ENCODE measurements at places on chromosomes 2 and 18.

DNA sequence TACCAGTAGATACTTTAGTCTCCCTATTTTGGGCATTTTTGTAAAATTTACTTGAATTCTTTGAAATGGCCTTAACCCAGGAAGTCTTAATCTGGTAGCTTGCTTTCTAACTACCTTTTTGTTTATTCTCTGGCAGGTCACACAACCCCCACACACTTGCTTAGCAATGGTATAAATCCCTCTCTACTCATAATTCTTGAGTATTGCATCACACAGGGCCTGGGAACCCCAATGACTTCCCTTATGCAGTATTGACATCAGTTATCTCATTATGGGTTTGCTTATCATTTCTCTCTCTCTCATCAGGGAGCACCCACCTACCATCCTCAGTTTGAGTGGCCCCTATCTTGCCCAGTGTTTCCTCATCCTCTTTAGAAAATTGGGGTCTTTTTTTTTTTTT, 207.1 kb downstream of the KCNS3 start:
- DNase-seq: no peak

- peak; percentile 44 for DNase-seq
These were observed 41.9 kb downstream of the TMEM247 start for GRCh38 chr2:46521215-46521683.

DNA sequence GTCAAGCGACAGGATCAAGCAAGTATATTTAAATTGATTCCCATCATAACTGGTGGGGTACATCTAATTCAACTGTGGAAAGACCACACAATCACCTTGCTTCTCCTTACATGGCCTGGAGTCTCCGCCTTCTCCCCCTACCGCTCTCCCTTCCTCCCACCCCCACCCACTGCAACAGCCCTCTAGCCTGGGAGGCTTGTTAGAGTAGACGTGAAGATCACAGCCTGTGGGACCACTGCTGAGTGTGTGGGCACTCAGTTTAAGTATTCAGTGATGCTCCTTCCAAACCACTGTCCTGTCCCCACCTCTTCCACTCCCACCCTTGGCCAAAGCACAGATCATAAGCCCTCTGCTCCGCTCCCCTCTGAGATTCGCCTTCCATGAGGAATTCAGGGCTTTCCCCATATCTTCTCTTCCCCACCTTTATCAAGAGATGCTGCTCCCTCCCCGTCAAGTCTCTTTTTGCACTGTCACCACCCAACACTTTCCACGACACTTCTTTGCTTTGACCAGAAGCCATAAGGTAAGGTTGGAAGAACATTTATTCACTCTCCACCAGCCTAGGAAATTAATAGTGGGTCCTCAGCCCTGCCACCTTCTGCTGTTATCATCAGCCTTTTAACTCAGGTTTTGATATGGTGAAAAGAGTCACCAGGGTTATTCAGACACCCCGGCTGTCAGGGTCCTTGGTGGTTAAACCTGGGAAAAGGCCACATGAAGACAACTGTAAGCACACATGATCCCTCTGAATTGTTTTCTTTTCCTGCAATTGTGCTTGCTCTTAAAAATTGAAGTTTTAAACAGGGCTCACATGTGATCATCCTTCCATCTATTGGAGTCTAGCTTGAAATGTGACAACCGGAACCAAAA, 1.7 kb downstream of the METTL4 start:
- DNase-seq: no peak

- no peak for DNase-seq
These were observed 4.7 kb downstream of the EFEMP1 start for GRCh38 chr2:55918856-55919255.

GRCh38 chr2:42961961-42962360, 169.6 kb upstream of the HAAO start:
- DNase-seq: no peak

DNA sequence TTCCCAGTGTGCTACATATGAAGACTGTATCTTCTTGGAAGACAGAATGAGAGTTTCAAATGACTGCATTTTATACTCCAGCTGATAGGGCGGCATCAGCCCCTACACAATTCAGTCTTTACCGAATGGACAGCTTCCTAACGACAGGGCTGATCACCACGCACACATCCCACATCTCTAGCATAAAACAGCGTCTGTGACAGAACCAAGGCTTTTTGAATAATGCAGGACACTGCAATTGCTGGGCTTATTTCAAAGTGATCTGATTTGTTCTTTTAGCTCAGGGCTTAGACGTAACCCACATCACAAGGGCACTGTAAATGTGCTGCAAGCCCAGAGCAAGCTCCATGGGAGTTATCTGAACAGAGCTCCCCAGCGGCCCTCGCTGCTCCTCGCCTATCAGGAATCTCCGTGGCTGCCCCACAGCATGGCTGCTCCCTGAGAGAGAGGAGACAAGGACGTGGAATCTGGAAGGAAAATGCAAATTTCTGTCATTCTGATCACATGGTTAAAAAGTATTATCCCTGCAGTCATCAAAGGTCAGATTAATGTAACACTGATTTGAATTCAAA, 158.5 kb upstream of the ALKAL2 start:
- no peak for DNase-seq

- DNase-seq: no peak
These were observed 20.5 kb downstream of the ADAM17 start for GRCh38 chr2:9535177-9535576.

GRCh38 chr2:200275295-200276013, 31.0 kb upstream of the SPATS2L start:
- no peak for DNase-seq

DNA sequence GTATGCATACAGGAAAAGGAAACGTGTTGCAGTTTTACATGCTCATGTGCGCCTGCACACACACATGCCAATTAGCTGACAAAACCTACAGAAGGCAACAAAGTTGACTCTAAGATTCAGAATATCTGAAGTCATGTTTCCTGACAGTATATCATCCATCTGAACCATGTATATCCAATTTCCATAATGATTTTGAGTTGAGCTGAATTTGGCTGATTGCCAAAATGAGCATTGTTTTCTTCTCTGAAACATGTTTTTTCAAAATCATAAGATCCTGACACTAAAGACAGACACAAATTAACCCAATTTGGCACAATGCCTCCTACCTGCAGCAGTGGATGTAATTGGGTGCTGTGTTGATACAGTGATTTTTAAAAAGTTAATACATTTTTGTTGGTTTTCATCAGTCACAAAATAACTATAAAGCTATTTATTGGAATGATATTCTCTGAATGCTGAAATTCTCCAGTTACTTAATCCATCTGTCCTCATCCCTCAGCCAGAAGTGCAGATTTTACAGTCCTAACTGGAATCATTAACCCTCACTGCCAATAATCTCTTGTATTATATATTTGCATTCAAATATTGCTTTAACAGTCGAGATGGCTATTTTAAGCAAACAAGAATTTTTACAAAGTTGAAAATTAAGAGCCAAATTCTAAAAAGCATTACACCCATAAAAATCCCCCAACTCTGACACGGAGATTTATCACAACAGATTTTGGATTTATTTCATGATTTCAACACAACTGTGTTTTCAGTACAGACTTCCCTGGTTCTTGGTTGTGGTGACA, 161.7 kb upstream of the LMAN1 start:
- DNase-seq: no peak

DNA sequence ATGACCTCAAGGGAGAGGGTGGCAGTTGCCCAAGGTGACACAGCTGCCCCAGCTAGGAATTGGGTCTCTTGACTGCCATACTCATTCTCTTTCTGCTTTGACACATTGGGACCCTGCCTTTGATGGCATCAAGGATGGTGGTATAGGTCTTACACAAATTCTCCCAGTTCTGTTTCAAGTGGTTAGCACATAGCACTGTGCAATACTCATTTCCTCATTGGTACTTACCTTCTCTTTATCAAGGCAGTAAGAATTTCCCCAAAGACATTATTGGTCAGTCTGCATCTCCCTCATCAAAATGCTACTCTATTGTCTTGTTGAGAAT, 35.9 kb upstream of the CCDC93 start:
- no peak for DNase-seq

Data from astrocyte of the spinal cord (primary cell).